ENCODE measurements at places on chromosomes 1 and 21.

DNA sequence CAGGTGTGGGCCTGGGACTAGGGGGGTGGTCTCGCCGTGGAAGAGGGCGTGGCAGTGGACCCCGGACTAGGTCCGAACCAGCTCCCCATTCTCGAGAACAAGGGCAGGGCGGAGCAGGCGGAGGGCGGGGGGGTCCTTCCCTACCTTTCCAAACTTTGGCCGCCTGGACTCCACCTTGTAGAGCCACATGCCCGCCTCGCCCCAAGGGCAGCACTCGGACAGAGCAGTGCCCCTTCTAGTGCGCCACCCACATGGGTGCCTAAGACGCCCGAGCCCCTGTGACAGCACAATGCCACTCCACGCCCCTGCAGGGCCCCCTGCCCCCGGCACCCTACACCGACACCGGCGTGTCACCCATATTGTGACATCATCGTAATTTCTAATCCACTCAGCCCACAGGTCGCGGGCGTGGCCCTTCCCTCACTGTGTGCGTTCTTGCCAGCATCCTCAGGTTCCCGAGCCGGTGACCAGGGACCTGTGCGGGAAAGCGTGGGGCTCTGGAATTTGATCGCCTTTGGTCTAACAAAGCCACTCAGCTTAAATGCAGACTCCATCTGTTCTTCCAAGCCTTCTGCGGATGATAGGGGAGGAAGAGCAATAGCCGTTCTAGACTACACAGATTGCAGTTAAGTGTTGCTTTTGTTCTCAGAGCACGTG, 553 bp upstream of the STMN1 start:
- DNase-seq = peak; percentile 15

DNA sequence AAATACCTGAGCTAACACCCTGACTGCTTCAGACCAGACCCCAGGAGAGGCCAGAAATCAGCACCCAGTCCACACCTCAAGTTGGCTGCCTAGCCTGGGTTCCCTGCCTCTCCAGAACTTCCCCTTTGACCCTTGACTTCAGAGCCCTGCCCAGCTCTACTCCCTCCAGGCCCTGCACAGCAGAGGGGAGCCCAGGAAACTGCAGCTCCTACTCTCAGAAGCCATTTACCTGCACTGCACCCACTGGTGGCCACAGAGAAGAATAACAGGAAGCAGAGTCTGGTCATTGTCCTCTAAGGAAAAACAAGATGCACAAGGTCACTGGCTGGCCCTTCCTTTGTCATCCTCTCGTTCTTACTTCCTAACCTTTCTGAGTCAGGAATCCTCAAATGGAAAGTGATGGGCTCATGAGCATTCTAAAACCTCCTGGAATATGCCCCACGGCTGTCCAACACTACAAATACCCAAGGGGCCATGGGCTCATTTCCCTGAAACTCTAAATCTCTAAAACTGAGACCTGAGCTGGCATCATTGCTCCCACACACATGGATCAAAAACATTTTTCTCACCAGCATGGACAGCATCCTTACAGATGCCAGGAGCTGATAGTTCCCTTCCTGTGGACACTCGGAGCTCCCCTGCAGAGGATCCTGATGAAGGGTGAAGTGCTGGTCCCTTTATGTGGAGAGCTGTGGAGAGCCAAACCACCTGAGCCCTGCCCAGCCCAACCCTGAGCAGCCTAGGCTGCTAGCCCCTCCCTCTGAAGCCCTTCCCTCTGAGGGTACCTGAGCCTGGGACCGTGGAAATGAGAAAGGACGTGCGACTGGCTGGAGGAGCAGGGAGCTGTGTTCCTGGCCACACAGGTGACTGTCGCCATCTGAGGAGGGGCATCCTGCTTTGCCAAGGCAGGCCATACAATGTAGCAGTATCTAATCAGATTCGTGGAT, at the start of gene ITLN2:
Gene ITLN2, minus strand, starts transcription at position 652 of the 947 bp plus-strand sequence. Its CDS starts 68 bp downstream, at position 584.
- DNase-seq = peak; percentile 57

GRCh38 chr1:180130651-180131050, 24.0 kb upstream of the QSOX1 start:
- no peak for DNase-seq

DNA sequence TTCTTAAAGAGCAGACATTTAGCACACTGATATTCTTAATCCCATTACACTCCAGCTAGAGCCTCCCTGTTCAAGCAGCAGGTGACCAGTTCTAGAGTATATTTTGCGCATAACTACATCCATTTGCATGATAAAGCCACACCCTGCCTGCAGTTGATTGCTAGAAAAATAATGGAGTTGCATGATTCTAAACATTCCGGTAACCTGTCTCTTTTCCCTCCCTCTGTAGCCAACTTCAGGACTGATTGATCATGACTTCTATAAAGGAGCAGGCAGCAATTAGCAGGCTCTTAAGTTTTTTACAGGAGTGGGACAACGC, 14.9 kb downstream of the ARMH1 start:
- no peak for DNase-seq

GRCh38 chr1:222372221-222372620, 175.7 kb downstream of the HHIPL2 start:
- no peak for DNase-seq

- no peak for DNase-seq
These were observed 225.8 kb upstream of the L1TD1 start for GRCh38 chr1:61968869-61969268.
